ENCODE measurements at places on chromosomes 3 and 15. TPM values are rescaled to one million over a fixed set of nuclear protein-coding genes. Genes with fewer than 3 reads are reported as not detected.

DNA sequence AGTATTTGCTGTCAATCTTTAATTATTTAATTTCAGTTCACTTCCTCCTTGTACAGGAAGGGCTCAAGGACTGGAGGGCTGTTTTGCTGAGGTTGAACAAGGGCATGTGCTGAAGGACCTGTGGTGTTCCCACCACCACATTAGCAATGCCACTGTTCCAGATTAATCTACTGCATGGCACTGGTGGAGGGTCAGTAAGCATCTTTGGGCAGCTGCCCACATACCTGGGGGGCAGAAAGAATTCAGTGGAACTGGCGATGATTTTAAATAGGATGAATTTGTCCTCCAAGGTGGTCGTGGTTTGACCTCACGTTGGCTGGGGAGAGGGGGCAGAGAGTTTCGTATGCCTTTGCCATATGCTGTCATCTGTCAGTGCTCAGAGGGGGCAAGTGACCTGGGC is 244.8 kb downstream of the TLE3 start:
- DNase-seq = no peak

DNA sequence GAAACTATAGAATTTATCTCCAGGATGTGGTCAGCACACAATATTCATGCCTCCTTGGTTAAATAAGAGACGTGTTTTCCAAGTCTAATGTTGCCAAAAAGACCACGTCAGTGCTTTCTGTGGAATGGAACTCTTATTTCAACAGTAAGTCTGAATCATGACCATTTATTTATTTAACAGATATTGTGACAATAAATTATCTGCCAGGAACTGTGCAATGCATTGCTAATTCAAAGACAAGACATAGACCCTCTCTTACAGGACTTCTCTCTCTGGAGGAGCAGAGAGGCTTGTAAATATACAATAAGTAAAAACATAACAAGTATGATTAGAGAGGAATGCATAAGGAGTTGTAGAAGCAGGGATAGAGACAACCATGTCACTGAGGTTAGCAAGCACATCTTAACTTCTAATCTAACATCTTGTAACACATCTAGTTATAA is 227.5 kb downstream of the DTWD1 start:
- peak; percentile 95 for DNase-seq

DNA sequence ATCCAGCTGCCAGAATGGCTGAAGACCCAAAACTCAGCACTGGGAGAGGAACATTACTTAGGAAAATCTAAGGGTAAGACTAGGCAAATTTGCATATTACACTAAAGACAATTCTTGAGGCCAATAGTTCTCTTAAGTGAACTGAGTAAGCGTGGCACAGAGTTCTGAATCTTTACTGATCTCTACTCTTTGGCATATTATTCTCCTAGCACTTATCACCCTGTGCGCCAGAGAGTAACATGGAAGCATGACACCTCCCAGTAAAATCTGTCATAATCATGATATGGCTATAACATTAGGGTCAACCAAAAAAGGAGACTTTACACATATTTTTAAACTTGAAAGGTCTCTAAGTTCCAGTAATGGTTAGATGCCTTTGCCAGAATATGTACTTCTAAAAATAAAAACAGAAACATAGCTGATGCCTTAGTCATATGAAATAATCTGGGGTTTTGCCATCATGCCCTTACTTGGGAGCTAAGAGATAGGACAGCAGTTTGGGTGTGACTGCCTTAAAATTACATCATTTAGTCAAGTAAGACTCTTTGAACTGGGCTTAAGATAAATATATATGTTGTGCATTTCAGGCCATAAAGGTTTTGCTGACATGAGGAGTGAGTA is 290.5 kb downstream of the PLCL2 start:
- peak; percentile 68 for DNase-seq

DNA sequence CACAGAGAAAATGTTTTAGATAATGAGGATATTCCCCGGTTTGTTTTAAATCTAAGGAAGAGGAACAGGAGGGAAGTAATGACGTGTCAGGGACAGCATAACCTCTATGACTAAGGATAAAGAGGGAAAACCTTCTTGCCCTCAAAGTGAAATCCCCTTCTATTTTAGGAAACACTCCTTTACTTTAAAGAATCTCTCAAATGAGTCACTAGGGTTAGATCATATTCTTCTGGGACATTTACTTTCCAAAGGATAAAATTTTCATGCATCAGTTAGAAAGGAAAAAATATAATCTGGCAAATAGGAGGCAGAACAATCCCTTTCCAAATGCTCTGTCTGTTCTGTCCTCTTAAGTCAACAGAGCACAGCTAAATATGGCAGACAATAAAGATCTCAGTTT is 43.2 kb upstream of the UBE2E2 start:
- DNase-seq = peak; percentile 86

GRCh38 chr3:193788189-193788991 is 195.4 kb downstream of the OPA1 start:
- peak; percentile 75 for DNase-seq

DNA sequence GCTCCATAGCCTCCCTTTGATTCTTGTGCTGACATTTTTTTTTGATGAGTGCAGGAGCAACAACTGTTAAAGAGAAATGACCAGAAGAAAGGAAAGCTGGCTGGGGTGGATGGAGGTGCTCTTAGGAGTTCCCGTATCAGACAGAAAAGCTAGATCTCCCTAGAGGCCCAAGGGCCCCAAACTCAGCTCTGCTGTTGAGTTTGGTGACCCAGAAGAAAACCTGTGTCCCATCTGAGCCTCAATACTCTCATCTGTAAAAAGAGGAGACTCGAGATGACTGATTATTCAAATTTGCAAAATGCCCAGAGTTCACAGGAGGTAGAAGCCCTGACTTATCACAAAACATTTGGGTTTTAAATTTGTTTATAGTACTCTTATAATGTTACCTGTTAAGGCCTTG is 142.4 kb downstream of the TIGIT start:
- DNase-seq = no peak

GRCh38 chr3:7667774-7668173 is 806.9 kb downstream of the GRM7 start:
- no peak for DNase-seq

- DNase-seq = peak; percentile 97
These were observed 59.7 kb downstream of the RAP2B start for GRCh38 chr3:153221748-153222162.

DNA sequence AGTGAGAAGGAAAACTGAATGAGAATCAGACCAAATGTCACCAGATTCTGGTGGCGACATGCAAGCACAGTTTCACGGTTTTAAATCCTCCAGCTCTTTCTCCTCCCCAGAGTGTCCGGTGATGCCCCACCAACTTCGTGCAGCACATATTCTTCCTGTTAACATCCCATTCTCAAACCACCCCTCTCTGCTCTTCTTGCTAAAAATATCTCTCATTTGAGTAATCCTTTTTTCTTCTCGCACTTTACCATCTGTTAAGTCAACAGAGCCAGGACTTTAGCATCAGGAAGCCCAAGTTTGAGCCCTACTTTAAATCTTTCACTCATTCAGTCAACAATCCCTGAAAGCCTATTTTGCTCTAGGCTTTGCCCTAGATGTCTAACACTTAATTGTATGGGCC is 68.2 kb upstream of the VGLL4 start:
- DNase-seq = no peak

GRCh38 chr3:131636266-131636775 is 133.6 kb upstream of the MRPL3 start:
- DNase-seq = no peak

- DNase-seq = peak; percentile 84
These were observed 126.2 kb upstream of the RASGRP1 start for GRCh38 chr15:38690719-38691332.

DNA sequence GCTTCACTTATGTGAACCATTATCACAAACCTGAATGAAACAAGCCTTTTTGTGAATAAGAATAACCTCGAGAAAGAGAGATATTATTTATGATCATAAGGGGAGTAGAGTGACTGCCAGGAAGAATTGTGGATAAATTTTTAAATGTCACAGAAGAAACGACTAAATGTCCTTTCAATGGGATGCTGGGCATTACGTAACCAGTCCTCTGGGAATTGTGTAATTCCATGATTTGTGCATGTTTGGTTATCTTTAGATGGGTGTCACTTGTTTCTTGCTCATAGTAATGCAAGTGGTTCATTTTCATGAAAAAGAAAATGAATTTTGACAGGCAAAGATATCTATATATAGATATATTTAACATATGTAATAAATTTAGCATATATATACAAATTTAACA is 379.5 kb upstream of the AGTR1 start:
- DNase-seq = no peak

GRCh38 chr15:74200871-74201419 is 1.6 kb downstream of the STRA6 start:
- peak; percentile 37 for DNase-seq

DNA sequence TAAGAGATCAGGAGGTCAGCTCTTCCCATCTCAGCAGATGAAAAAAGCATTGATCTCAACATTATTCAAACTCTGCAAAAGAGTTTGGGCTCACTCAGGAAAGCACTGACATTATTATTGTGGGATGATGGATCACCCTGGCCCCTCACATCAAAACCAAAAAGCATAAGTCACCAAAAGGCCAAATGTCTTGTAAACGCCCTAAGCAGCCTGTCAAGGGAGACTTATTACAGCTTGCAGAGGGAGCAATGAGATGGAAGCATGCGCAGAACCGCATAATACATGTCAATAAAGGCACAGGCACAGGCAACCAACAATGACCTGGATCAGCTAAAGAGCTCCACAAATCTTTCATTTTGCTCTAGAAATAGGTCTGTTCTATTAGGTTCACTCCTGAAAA is 4.6 kb downstream of the FSIP1 start:
- no peak for DNase-seq

DNA sequence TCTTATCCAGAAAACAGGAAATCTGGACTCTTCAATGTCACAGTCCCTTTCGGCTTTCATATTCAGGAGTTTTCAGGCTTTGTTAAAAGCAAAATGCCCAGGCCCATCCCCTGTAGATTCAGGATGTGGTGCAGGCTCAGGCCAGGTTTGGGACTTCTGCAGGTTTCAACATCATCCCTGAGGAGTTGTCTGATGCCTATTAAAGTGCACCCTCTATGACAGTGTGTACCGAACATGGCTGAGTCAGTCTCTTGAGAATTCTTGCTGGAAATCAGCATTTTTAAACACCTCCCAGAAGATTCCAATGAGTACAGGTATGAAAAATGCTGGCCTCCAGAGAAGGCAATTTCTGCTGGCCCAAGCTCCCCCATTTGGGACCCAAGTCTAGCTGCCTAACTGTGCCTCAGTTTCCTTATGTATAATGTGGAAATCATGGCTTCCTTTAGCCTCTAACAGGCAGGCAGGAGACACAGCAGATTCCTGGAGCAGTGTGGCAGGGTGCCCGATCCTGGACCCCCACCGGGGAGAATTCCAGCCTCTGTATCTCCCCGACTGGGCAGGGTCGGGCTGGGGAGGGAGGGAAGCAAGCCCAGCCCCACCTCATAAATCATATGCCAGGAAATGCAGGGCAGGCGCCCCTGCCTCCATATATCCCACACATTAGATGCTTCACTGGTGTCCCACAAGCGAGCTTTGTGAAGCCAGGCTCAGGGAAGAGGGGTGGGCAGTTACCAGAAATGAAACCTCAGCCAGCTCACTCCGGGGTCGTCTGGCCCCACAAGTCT is 44.4 kb upstream of the SLC6A11 start:
- peak; percentile 68 for DNase-seq

DNA sequence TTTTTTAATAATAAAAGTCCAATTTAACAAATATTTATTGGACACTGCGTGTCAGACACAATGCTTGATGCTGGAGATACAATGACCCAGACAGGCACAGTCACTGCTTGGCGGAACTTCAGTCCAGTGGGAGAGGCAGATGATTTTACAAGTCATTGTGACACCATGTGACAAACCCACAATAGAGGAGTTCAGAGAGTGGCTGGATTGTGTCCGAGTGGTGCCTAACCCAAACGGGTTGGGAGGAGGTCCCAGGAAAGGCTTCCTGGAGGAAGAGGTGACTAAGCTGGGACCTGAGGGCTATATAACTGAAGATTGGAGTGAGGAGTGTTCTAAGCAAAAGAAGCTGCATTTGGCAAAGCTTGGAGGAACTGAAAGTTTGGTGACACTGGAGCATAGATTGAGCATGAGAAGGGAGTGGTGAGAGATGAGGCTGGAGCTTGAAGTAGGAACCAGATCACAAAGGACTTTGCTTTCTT is 41.4 kb downstream of the CRTC3 start:
- DNase-seq = peak; percentile 91

- no peak for DNase-seq
These were observed 230.8 kb upstream of the GPR149 start for GRCh38 chr3:154660811-154661210.

DNA sequence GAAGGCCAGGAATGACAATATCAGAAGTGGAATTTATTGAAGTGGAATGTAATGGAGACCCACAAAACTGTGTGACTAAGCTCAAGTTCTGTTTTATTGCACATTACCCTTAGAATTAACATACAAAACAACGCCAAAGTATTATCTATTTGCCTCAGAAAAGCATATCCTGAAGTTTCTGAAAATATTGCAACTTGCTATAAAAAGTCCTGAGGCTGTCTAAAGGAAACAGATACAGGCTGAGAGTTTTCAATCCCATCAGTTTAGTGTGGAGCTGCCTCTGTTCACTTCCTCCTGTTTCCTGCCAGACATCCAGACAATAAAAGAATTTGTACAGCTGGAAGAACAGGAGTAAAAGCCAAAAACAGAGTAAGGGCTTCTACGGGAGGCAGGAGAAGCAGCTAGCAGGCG is 108.8 kb downstream of the FBN1 start:
- DNase-seq = no peak

- DNase-seq = peak; percentile 9
These were observed 397 bp downstream of the PLXND1 start for GRCh38 chr3:129605922-129606635.

DNA sequence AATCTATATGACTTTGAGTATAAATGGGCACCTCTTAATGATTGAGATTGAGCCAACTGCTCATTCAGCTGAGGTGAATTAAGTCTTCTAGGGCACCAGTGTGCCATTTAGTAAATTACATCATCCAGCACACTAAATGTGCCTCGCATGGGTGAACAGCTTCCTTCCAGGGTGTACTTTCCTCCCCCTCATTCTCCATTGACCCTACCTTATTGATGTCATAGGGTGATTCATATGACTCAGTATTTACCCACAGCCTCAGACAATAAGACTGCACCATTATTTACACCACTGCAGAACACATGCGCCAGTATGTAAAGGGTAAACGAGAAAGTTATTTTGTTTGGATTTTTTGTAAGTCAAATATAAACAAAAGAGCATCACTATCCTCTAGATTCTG is 185.2 kb upstream of the ARL6 start:
- peak; percentile 66 for DNase-seq

DNA sequence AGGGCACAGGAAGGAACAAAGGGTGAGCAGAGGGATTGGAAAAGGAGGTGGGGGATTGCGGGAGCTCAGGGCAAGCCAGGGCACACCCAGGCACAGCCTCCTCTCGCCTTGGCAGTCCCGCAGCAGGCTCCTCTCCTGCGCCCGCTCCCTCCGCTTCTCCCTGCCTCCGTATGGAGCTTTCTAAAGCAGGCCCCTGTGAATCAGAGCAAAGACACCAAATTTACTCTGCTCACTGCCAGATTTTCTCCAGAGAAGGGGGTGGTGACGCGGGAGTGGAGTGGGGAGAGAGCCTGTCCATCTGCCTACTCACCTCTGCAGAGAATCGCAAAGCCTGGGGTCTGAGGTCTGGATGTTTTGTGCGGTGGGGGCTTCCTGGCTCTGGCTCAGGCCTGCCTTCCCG is 20.0 kb downstream of the ATP2B2 start:
- DNase-seq = no peak

The NPAP1 gene
- not detected for total RNA-seq

The SLC22A13 gene
- total RNA-seq = 0.73 TPM

The NANOGP8 gene
- total RNA-seq = not detected

The PYGO1 gene
- total RNA-seq = 1.8 TPM

The PARP15 gene
- total RNA-seq = not detected

The THRB gene
- total RNA-seq = 9.7 TPM

The ACTC1 gene
- not detected for total RNA-seq

The ZIC1 gene
- total RNA-seq = not detected

The SLC12A1 gene
- not detected for total RNA-seq

The EFCAB12 gene
- total RNA-seq = 0.12 TPM
